ENCODE measurements at places on chromosomes 4 and X.

- DNase-seq, result no peak
Observed at GRCh38 chr4:6290769-6291547, 21.3 kb downstream of the WFS1 start.

DNA sequence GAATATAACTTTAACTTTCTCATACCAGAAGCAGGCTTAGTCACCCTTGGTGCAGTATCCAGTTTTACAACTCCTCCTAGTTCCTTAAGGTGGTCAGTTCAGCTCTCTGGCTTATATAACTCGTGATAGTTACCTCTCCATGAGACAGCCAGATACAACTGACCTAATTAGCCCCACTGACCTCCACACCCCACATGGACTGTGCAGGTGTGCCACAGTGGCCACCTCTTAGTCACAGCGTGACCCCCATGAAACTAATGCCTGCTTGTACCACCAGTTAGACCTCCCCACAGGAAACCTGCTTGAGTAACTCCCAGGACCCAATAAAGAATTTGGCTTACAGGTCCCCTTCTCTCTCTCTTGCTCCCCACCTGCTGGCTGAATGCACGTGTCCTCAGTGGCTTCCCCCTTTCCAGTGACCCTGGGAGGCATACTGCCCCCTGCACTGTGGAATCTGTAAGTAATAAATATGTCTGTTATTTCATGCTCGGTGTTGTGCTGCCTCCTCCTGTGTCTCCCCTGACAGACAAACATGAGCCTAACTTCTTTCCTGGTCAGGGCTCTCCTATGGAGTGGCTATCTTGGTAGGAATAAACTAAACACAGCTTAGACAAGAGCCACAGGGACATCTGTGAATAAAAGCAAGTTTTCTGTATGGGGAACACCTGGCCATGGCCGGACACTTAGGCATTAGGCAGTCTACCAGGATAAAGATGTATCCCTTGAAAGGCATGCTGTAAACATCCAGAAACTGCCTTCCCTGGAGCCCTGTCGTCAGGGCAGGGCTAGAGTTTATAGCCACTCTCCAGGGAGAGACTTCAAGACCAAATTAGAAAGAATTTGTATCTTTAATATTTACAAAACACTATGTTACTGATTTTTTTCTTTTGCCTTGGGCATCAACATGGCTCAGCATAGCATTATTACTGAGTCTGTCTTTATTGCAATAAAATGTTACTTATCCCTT is 209.7 kb upstream of the BOD1L1 start:
- no peak for DNase-seq

GRCh38 chrX:122517786-122518185 is 666.3 kb upstream of the GRIA3 start:
- no peak for DNase-seq

DNA sequence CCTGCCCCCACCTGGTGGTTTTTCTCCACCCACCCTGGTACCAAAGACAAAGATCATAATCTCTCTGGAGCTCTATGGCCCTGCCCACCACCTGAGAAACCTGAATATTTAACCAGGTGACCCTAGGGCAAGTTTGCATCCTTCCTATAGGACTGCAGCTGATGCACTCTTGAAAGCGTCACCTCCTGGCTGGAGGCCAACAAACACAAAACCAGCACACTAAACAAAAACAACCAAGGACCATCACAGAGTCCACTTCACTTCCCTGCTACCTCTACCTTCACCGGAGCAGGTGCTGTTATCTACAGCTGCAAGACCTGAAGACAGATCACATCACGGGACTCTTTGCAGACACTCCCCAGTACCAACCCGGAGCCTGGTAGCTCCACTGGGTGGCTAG is 296.7 kb upstream of the FGF13 start:
- no peak for DNase-seq

GRCh38 chr4:82851885-82852750 is 38.8 kb downstream of the SEC31A start:
- no peak for DNase-seq

DNA sequence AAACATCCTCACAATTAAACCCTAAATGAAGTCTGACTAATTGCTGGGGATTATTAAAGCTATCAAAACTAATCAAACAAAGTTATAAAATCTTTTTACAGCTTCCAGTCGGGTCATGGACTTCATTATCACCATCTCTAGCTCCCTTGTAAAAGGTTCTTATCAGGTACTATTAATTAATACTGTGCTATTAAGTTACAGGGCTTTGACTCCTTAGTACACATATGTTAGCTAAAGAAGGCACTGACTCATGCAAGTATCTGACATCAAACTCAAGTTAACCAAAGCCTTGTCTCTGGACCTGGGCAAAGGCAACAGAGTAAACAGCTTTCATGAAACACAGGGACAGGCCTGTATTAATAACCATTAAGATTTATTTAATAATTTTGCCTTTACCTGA is 7.9 kb upstream of the ADH4 start:
- DNase-seq, result no peak

DNA sequence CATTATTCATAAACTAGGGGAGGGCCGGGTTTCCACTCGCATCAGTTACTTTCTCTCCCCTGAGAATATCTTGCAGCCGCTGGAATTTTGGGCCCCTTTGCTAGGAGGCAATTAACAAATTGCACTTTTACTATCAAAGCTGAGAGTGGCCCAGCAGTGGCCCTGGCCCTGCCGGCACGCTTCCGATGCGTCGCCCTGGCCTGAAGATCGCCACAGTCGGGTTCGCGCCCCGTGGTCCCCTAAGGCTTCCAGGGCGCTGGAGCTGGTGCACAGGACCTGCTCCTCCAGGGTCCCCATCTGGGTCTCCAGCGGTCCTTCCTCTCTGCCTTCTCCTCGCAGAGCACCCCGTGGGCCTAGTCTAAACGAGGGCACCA is 486 bp upstream of the CWH43 start:
- no peak for DNase-seq

DNA sequence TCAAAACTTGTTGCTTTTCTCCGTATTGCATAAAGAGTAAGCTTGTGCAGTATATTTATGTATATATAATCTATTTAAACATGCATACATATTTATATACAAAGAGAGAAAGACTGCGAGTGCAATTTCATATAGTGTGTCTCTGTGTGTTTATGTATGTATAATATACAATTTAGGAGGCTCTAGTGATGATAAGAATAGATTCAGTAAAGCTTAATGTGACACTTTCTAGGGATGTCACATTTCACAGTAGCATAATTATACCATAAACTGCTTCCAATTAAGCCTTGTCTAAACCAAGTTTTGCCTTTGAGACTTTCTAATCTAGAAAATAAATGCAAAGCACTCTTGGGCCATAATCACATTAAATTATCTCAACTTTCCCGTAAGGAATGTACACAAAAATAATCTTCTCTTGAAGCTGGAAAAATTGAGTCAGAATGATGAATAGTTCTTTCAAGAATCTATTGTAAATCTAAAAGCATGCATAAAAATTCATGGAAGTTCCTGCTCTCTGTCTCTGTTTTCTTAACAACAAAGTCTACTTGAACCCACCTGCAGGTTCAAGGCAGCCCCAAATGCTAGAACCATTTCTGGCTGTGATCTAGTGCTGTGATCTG is 114.1 kb upstream of the NPY2R start:
- DNase-seq, result peak; percentile 46

DNA sequence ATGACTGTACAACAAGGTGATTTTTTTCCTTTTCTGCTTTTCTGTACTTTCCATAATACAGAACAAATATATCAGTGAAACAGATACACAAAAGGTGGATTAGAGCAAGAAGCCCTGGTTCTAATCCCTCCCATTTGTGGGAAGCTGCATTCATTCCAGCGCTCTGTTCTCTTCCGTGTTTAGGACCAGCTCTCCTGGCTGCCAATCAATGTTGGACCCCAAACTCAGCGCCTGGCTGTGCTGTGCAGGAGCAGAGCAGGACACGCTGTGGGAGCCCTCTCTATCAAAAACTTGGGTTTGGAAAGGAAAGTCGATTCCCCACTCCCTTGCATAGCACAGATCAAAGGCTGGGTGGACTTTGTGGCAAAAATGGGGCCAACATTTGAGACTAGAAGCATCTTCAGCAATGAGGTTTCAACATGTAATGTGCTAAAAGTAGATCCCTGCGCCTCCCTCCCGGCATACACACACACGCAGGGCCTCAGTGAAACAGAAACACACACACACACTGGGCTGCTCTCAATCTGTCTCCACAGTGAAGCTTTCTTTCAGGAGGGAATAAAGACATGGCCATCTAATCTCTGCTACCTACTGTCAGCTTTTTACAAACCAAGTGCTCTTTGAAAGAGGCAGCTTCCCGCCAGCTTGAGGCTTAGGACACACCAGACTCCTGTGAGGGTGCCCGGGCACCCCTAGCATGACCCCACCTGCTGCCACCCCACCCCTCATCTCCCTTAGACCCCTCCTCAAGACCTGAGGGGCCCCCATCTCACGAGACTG is 12.2 kb downstream of the WDR1 start:
- DNase-seq, result no peak

DNA sequence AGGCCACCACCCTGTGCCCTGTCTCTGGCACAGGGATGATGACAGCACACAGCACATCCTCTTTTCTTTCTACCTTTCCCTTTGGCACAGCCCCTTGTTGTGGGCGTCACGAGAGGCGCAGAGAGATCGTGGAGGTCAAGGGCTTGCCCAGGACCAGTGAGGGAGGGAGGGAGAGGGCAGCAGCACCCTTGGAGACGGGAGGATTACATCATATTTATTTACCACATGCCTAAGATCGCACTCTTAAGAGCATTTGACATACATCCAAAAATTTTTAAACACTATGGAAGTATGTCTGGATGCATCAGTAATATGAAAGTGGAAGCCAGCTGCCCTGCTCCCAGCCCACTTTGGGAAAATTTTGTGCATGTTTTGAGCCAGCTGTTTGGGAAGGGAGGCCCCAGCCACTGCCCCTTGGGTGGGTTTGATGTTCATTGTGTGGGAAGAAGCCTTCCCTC is 12.7 kb downstream of the WFS1 start:
- DNase-seq, result no peak

DNA sequence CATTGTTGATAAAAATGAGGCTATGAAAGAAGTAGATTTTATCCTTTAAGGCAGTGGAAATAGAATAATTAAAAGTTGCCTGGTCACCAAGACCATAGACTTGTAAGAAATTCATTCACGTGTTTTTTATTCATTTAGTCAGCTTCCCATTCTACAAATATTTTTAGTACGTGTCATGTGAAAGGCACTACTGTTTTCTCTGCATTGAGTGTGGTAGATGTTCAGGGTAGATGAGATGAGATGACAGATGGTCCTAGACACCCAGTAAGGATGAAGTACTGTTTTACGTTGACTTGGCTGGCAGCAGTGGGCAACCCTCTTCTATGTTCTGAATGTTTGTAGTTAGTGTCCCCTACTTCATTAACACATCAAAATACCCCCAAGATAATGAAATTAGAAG is 228.1 kb downstream of the ARHGAP24 start:
- DNase-seq, result no peak

DNA sequence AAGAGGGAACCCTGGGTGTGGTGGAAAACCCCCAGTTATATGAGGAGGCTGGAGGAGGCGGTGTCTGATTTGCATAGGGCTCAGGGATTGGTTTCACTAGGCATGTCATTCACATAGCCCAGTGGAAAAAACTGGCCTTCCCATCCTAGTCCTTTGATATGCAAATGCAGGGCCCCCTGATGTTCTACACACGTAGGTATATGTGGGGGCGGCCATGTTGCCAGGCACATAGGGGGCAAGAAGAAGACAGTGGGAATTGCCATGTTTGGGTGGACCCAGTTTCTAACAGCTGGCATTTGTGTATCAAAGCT is 34.0 kb upstream of the ENPP6 start:
- no peak for DNase-seq

- no peak for DNase-seq
Observed at GRCh38 chr4:25065932-25066590, 35.3 kb upstream of the LGI2 start.

DNA sequence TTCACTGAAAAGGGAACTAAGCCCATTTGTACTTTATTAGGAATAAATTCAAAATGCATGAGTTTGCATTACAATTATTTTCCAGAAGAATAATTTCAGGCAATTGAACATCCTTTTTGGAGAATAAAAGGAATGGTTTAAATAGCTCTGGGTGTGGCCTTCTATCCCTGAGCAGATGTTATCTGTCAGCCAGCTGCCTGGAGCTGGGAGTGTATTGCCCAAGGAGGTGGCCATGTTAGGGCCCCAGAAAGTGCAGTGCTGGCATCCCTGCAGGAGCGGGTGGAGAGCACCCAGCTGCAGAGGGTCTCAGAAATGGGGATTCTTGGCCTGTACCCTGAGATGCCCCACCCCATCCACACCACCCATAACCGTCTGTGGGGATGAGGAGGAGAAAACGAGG is 21.6 kb upstream of the VEGFD start:
- no peak for DNase-seq

- DNase-seq, result no peak
Observed at GRCh38 chrX:86604607-86605006, 456.4 kb downstream of the DACH2 start.

- DNase-seq, result no peak
Observed at GRCh38 chr4:113881256-113881655, 98.2 kb downstream of the ARSJ start.

- no peak for DNase-seq
Observed at GRCh38 chrX:10534611-10535010, 85.8 kb downstream of the MID1 start.

- no peak for DNase-seq
Observed at GRCh38 chr4:113347245-113347644, 297.8 kb downstream of the ANK2 start.

- no peak for DNase-seq
Observed at GRCh38 chr4:78119698-78120097, 62.6 kb downstream of the FRAS1 start.

DNA sequence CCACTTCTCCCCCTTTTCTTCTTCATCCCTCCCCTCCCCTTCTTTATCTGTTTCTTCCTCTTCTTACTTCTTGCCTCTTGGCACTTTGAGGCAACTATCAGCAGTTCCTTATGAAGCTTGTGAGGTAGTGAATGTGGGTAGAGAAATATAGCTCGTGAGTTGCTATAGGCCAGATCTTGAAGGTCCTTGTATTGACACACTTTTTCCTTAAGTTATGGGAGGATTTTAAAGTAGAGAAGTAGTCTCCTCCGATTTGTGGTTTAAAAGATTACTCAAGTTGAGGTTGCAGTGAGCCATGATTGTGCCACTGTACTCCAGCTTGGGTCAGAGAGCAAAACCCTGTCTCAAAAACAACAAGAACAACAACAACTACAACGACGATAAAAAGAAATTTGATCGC is 3.4 kb upstream of the RRAGB start:
- no peak for DNase-seq

- DNase-seq, result no peak
Observed at GRCh38 chr4:178553201-178553600, 1111.0 kb upstream of the AGA start.

DNA sequence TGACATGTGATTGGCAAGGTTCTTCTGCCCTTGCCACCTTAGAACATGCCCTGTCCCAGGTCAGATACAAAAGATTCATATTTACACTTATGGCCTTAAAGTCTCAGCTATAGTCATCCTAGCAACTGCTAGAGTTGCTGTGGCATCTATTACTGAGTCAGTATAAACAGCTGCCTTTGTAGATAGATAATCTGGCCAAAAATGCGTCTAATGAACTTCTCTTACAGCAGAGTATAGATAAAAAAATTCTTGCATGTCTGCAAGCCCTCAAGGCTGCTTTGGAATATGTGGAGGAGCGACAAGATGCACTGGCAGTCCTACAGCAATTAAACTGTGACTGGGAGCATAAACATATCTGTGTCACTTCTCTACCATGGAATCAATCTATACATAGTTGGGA is 1209.7 kb upstream of the PABPC4L start:
- no peak for DNase-seq

GRCh38 chrX:70079870-70080269 is 17.6 kb downstream of the OTUD6A start:
- no peak for DNase-seq

- DNase-seq, result no peak
Observed at GRCh38 chrX:78747971-78748370, 451 bp downstream of the LPAR4 start.

- no peak for DNase-seq
Observed at GRCh38 chrX:50068893-50069292, 131.9 kb downstream of the AKAP4 start.
